ENCODE measurements at places on chromosomes 11 and 22. TPM values are rescaled to one million over a fixed set of nuclear protein-coding genes. Genes with fewer than 3 reads are reported as not detected.

DNA sequence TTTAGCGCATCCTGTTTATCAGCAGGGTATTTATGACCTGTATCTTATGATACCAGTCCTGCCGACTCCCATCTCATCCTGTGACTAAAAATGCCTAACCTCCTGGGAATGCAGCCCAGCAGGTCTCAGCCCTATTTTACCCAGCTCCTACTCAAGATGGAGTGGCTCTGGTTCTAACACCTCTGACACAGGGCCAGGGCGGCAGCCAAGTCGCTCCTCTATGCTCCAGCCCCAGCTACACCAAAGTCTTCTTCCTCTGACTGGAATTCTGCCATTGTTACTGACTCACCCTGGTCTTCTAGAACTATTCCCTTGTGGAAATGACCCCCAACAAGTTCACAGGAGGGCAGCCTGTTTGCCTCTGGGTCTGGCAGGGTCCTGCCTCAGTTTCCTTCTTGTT lies 7.9 kb upstream of the C1QTNF6 start:
- DNase-seq: peak; percentile 6

GRCh38 chr11:15622231-15622890 lies 507.6 kb downstream of the INSC start:
- DNase-seq: no peak

The LRP4 gene
- 27.0 TPM for total RNA-seq

The IGF2 gene
- total RNA-seq: 99.9 TPM

The KCTD14 gene
- total RNA-seq: 13.1 TPM

The SCN3B gene
- total RNA-seq: 0.59 TPM

The MMP27 gene
- total RNA-seq: not detected

- no peak for DNase-seq
Observed at GRCh38 chr11:118768690-118769089, 22.3 kb downstream of the DDX6 start.

The HPX gene
- 4.1 TPM for total RNA-seq

The DEFB131B gene
- not detected for total RNA-seq

DNA sequence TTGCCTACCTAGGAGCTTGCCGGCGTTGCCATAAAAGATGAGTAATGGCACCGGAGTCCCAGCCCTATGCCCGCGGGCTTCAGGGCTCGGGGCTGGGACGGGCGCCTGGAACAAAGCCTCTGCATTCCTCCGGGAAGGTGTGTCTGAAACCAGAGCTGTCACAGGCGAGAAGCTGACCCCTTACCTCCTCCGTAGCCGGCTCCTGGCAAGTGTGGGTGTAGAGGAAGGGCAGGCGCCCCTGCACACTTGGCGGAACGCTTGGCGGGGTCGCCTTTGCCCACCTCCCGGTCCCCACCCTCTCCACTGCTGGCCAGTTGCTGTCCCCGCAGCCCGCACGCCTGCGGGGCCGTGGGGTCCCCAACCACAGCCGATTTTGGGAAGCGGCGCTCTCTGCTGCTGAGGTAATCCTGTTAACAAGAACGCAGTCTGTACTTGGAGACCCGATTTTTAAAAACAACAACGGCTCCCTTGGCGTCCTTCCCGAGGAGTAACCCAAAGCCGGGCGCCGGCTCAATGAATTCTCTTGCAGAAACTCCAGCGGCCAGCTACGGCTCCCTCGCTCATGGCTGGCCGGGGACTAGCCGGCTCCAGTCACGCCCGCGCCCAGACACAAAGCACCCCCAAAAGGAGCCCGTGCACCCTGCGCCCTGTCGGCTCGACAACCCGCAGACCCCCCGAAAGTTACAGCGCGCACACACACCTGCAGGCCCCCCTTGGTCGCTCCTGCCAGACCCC lies 89.2 kb downstream of the PLEKHA7 start:
- DNase-seq: peak; percentile 75

- no peak for DNase-seq
Observed at GRCh38 chr11:77806993-77807392, 13.5 kb downstream of the RSF1 start.

The SCGB1D2 gene
- total RNA-seq: 1.1 TPM

The C11orf42 gene
- not detected for total RNA-seq

DNA sequence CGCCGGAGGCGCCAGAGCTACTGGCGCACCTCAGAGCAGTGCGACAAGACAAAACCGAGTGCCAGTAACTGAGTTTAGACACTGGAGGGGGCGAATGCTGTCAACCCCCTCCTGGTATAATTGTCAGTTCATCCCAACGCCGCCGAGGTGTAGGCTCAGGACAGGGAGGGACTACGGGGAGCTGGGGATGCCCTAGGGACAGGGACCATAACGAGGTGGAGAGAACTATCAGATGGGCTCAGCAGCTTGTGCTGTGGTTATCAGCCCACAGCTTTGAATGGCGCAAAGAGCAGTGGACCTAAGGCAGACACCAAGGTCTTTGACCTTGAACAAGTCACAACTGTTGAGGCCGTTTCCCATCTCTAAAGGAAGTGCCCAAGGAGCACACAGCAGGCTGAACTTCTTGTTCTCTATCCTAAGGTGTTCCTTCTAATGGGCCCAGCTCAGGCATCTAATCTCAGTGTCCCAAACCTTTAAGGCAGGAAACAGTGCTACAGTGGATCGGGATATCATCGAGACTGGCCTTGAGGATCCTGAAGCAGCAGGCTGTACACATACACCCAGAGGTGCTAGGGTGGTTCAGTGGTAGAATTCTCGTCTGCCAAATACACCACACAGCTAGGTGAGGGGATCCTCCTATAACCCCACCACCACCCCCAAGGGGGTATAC lies 958 bp upstream of the TUT1 start:
- no peak for DNase-seq

The OR51E2 gene
- 0.16 TPM for total RNA-seq

The OSM gene
- total RNA-seq: 0.13 TPM

DNA sequence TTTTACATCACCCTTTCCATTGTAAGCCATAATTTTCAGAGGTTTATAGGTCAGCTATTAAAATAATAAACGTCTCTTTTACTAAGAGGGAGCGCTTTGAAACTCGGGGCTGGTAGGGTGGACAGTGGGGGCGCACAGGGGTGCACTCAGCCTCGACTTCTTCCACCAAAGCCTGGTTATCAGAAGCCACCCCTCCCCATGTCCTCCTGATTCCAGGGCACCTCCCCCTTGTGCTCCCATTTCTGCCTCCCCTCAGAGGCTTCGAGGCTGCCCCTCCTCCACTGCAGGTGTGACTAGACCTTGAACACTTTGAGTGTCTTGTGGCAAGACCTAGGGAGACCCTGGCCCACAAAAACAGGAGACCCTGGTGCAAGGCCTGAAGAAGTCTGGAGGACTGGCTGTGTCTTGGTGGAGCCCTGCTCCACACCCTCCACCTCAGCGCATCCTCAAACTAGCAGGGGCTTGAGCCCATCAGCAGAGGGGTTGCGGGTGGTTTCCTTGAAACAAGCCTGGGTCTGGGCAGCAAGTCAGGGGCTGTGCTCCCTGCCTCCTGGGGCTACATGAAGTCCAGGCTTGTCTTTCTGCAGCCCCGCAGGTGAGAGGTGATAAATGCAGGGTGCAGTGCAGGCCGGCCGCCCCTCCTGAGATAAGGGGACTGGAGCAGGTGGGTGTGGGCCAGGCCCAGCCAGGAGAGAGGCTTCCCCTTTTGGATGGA lies 3.0 kb downstream of the CDKN1C start:
- DNase-seq: no peak

GRCh38 chr11:110373051-110373702 lies 56.6 kb upstream of the FDX1 start:
- DNase-seq: no peak

The DGAT2 gene
- 1.5 TPM for total RNA-seq

DNA sequence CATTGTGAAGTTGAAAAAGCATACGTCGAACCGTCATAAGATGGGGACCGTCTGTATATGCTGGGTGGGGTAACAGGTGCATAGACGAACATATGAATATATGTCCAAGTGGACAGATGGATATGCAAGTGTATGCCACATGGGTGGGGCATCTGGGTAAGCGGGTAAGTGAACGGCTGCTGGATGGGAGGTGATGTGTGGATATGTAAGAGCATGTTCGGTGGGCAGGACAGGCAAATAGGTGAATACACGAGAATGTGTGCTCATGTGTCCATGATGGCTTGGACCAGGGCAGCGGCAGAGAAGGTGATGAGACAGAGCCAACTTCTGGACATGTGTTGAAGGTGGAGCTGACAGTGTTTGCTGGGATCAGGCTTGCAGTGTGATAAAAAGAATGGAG lies 12.0 kb downstream of the IFITM10 start:
- DNase-seq: no peak

DNA sequence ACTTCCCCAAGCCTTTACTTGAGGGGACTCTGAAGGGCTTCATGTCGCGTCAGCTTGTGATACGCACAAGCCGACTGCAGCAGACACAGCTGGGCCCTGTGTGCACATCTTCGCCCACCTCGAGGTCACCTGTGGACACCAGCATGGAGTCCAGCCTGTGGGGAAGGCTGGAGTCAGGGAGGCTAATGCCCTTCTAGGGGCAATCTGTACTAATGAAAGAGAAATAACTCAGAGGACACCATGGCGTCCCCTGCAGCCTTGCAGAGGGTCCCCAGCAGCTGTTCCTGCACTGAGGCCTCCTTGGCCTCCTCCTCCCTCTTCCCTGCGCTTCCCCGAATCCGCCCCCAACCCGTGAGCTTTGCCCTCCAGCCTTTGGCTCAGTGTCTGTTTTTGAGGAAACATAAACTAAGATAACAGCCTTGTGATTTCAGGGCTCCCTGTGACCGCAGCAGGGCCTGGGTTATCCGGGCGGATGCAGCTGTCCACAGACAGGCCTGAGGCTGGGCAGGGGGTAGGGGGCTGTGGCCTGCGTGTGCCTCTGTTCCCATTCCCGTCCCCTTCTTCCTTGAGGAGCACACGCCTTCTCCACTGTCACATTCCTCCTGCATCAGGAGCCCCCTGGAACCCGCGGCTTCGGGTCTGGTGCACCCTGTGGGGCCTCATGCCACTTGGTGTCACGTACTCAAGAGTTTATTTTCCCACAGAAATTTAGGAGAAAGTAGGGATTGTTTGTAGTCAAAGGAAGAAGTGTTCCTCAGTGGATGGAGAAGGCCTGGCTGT lies 25.0 kb downstream of the KRTAP5-5 start:
- DNase-seq: peak; percentile 39

- no peak for DNase-seq
Observed at GRCh38 chr22:28736301-28737155, 5.1 kb downstream of the CHEK2 start.

The CAVIN3 gene
- 16.3 TPM for total RNA-seq

DNA sequence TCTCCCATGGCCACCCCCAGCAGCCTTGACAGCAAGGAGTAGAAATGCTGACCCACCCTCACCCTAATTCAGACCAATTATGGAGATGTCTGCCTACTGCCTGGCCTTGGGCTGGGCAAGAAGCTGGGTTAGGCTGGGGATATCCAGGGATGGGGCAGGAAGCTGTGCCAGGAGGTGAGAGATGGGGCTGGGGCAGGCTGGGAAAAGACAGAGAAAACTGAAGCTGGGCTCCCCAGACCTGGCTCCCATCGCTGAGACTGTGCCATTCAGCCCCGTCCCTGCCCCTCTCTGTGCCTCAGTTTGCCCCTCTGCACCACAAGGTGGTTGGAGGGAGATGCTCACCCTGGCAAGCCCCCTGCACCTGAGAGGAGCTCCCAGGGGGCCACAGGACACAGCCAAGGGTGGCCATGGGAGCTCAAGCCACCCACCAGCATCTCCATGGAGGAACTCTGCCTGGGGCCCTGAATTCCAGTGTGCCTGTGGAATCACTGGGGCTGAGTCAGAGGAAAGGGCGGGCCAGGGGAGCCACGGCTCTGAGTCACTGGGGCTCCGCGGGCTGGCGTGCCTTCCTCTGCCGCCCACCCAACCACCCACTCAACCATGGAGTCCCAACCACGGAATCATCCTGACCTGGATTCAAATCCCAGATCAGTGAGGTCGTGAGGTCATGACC lies 6.0 kb upstream of the CARD10 start:
- DNase-seq: no peak

- DNase-seq: no peak
Observed at GRCh38 chr11:43119275-43119970, 192.4 kb upstream of the API5 start.

DNA sequence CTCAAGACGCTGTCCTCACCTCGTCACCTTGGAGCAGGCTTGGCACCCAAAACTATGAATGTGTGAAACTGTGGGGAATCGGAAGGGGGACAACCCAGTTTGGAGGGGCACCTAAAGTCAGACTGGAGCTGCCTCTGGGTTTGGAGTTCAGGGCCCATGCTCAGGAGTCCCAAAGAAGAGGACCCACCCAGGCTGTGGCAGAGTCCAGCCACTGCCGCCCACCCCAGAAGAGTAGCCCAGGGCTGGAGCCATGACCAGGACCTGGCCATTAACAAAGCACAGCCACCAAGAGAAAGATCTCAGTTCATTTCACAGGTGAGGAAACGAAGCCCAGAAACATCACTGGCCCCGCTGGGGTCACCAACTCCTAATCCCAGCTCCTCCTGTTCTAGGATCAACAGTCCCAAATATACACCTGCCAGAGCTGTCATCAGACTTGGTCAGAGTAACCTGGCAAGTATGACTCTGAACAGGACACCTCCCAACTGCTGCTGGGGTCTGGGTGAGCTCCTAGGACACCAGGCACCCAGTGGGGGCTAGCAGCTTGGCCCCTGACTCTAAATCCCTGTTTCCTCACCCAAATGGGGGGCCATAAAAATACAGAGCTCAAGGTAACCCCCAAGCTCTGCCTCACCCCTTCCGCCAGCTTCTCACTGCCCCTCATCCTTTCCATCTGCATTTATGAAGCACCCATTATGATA lies 2.7 kb downstream of the RAB3IL1 start:
- no peak for DNase-seq

The RRP7A gene
- 20.1 TPM for total RNA-seq

GRCh38 chr11:88383447-88383846 lies 45.9 kb upstream of the CTSC start:
- DNase-seq: no peak

The KRTAP5-9 gene
- total RNA-seq: not detected

The CCDC134 gene
- total RNA-seq: 7.6 TPM

- DNase-seq: no peak
Observed at GRCh38 chr11:122642971-122643370, 12.6 kb upstream of the UBASH3B start.

DNA sequence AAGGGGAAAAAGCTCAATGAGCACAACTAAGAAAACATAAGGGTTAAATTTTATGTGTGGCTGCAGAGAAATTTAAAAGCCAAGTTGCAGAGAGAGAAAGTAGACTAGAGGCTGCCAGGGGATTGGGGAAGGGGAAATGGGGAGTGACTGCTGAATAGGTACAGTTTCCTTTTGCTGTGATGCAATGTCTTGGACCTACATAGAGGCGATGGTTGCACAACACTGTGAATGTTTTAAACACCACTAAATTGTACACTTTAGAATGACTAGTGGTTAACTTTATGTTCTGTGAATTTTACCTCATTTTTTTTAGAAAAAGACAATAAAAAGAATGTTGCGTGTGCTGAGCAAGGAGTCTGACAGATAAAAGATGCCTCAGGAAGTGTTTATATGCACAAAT lies 36.5 kb downstream of the TENM4 start:
- no peak for DNase-seq

The PARVG gene
- total RNA-seq: 1.1 TPM

The KCNJ1 gene
- 0.12 TPM for total RNA-seq

DNA sequence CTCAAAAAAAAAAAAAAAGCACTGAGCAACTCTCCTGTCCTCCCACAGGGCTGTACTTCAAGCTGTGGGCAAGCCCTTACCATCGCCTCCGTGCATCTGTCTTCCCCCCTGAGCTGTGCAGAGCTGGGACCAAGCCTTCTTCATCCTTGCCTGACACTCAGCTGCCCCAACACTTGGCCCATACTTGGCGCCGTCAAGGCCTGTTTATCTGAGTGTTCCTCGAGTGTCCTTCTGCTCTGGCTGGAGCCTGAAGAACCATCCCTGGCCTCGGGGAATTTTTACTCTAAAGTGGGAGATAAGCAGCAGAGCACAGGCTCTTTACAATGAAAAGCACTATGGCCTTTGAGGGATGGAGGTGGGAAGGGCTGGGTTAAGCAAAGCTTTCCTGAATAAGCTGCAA lies 1.6 kb upstream of the TIRAP start:
- no peak for DNase-seq

- no peak for DNase-seq
Observed at GRCh38 chr22:32697331-32697995, 104.0 kb upstream of the TIMP3 start.
